ENCODE measurements at places on chromosomes 1 and 21.
A peak's percentile ranks its signal among the peaks of the same experiment; 100 is the strongest.

DNA sequence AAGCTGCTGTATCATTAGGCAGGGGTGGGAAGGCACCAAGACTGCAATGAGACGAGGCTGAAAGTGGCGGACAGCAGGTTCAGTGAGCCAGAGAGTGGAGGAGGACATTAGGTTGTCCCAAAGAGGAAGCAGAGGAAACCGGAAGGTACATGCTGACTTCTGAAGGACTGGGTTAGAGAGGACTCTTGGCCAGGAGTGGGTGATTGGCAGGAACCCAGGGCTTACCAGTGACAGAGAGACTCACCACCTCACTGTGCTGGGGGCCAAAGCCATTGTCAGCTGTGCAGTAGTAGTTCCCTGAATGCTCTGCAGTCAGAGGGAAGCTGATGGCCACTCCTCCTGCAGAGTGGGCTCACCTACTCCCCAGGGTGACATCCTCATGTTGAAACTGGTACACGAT lies 41.9 kb upstream of the FCRL4 start:
- no peak for DNase-seq

GRCh38 chr21:31564439-31564838 lies 95.1 kb upstream of the SOD1 start:
- no peak for DNase-seq

GRCh38 chr1:6205849-6206519 lies at the start of gene RNF207:
RNF207 (plus strand) TSS chr1:6206119; CDS start chr1:6206536, 417 bp downstream.
- DNase-seq, result no peak

GRCh38 chr1:201903135-201903534 lies 14.4 kb downstream of the SHISA4 start:
- no peak for DNase-seq

GRCh38 chr1:87201768-87202167 lies 126.9 kb upstream of the LMO4 start:
- no peak for DNase-seq

DNA sequence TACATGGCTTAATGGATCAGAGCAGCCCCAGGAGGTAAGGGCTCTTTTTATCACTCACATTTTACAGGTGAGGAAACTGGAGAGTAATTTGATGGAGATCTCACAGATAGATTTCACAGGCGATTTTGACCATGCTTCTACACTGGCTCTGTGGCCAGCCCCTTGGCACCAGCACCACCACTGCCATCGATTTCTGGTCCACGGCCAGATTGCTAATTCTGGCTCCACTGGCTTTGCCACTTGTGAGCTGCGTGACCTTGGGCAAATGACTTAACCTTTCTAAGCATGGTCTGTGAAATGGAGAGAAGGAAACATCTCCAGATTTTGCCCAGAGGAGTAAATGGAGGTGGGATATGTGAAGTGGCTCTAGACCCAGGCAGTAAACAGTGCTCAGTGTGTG lies 32.6 kb downstream of the KCNC4 start:
- DNase-seq, result peak; percentile 19

GRCh38 chr1:100847361-100848082 lies 47.1 kb downstream of the EXTL2 start:
- DNase-seq, result no peak

DNA sequence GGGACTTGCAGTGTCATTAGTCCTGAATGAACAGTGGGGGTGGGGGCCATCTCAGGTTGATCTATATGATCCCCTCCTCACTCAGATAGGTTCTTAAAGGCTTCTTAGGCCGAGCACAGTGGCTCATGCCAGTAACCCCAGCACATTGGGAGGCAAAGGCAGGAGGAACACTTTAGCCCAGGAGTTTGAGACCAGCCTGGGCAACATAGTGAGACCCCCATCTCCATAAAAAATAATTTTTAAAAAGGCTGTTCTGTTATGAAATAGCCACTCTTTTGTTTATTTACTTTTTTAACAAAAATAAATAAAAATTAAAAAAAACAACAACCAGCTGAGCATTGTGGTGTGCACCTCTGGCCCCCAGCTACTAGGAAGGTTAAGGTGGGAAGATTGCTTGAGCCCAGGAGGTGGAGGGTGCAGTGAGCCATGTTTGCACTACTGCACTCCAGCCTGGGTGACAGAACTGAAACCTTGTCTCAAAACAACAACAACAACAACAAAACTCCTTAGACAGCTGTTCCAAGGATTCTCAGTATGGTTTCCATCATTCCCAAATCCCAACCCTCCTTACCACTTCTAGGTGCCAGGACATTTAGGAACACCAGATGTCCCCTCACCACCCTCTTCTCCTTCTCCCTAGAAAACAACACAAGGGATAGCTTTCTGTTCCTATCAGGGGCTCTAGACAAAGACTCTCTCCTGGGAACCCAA lies 2.0 kb upstream of the TRAPPC3 start:
- no peak for DNase-seq
